Activated T-cell treated with anti-CD3 and anti-CD28 coated beads, Interleukin-2, amount 50 U/mL, for 4 hours (primary cell): ENCODE measurements at places on chromosomes 16 and 17. TPM values are rescaled to one million over a fixed set of nuclear protein-coding genes. Genes with fewer than 3 reads are reported as not detected.

The EPX gene
- total RNA-seq: not detected

The CCL17 gene
- total RNA-seq: 26.2 TPM

- DNase-seq: no peak
These were observed 39.5 kb downstream of the USP7 start for GRCh38 chr16:8924214-8924613.

GRCh38 chr16:12695454-12695853 is 108.2 kb downstream of the CPPED1 start:
- no peak for DNase-seq

The ATP2A3 gene
- total RNA-seq: 68.8 TPM

GRCh38 chr17:15361151-15361550 is 19.8 kb upstream of the TEKT3 start:
- no peak for DNase-seq

The MT1F gene
- 10.9 TPM for total RNA-seq

GRCh38 chr17:57465610-57466009 is 209.3 kb downstream of the MSI2 start:
- no peak for DNase-seq

DNA sequence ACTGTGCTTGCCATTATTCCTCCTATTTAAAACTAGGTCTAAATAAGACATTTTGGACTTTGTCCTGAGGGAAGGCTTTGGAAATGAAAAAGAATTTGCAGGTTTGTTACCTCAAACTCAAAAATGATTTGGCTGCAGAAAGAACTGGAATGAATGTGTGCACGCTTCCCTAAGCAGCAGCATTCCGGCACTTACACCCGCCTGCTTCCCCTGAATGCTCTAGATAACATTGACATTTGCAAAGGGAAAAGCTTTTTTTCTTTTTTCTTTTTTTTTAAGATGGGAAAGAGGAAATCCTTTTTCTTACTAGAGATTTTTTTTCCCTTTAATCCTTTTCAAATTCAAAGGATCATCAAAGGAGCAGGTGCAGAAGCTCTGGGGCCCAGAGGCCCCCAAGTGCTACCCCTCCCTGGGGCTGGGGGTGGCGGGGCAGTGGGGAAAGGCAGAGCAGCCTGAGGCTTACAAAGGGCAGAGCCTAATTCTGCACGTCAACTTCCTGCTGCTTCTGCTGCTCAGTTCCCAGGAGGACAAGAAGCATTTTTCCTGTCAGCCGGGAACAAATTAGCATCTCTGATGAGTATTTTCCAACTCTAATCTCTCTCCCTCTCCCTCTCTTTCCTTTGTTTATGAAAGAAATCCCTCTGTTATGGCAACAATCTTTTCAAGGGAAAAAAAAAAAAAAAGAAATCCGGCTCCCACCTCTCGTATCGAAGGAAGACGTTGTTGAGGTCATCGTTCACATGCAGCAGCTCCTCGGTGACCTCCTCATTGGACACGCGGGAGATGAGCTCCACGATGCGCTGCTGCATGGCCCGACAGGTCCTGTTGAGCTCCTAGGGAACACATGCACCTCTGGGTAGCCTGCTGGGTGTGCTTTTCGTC is 32.1 kb upstream of the SREBF1 start:
- DNase-seq: no peak

The ZG16 gene
- 0.05 TPM for total RNA-seq

- DNase-seq: no peak
These were observed 173.1 kb downstream of the RPTOR start for GRCh38 chr17:80717720-80718083.

The CPHXL2 gene
- total RNA-seq: not detected

DNA sequence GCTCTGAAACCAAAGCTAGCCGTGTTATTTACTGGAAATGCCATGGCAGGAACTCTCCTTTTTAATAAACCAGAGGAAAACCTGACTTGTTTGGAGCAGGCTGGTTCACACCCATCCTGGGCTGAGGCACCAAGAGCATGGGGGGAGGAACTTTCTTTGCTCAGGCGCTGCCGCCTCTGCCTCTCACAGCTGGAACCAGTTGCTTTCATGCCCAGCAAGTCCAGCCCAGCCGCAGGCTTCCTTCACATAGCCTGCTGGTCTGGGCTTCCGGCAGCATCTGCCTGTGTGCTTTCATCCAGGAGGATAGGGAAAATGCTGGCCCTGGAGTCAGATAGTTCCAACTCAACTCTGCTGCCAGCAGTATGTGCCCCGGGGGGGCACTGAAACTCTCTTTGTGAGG is 88.1 kb upstream of the ASIC2 start:
- DNase-seq: no peak

GRCh38 chr17:57518587-57519581 is 226.2 kb downstream of the CCDC182 start:
- no peak for DNase-seq

The NME4 gene
- total RNA-seq: 52.7 TPM

The IGFBP4 gene
- 14.7 TPM for total RNA-seq

DNA sequence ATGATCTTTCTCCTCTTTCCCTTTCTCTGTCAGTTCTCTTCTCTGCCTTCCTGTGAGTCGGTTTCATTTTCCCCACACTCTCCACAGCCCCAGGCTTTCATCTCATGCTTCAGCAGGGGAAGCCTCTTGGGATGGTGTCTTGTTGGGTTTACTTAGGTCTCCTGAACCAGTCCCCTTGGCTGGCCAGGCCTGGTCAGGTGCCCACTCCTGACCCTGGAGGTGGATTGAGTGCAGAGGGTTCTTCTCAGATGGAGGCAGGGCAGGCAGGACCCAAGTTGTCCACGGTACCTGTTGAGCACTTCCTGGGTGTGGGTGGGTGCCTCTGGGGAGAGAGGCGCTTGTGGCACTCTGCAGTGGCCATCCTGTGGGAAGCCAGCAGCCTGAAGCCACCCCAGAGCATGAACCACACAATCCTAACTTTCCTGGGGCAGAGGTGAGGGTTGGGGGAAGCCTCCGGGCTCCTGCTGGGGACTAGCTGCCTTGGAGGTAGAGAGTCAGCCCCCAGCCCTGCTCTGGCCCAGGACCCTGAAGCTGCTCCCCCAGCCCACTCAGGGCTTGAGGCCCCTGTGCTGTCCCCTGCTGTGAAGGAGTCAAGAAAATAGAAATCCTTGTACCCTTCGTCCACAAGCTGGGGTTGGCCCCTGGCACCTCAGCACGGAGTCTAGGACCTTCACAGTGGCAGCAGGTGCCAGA is 2.0 kb upstream of the RAP1GAP2 start:
- no peak for DNase-seq

DNA sequence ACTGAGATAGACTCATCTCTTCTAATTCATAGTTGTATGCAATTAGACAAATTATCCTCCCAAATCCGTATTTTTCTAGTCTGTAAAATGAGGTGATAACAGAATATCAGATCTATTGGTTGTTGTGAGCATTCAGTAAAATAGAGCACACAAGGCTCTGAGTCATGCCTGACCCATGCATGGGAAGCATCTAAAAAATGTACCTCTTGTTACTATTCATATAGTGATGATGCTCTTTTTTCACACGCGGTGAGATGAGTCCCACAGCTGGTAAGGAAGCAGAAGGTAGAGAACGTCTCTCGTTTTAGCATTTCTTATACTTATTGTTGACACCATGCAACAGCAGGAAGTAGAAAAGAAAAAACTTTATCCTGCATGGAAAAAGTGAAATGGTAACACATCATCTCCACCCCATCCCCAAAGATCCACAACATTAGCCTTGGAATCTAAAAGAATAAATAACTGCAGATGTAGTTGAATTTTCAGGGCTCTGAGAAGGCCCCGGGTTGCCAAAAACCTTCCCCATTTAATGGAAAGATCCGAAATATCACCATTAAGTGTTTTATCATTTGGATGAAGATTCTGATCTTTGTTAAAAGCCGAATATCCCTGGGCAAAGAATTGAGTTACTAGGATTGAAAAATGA is 215.6 kb downstream of the TMEM114 start:
- no peak for DNase-seq

GRCh38 chr17:28956861-28957260 is 5.5 kb upstream of the PHF12 start:
- DNase-seq: no peak

- DNase-seq: no peak
These were observed 6.8 kb upstream of the SULT1A1 start for GRCh38 chr16:28616636-28617035.

DNA sequence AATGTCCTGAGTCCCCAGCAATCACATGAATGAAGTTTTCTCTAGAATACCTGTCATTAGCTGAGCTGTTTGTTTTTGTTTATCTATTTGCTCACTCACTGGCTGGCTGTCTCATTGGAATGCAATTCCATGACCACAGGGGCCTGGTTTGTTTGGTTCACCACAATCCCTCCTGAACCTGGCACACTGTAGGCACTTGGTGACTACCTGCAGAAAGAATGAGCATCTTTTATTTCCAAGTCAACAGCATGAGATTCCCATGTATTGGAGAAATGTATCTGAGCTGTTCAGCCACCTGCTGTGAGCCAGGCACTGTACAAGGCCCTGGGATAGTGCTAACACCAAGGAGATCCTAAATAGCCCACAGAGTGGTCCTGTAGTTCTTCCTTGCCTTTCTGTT is 345.1 kb downstream of the XYLT1 start:
- DNase-seq: no peak

GRCh38 chr16:66133643-66134338 is 232.7 kb upstream of the CDH5 start:
- DNase-seq: no peak

The HYDIN gene
- total RNA-seq: not detected
